NCI-H1436 treated with DMSO at 0.1 percent for 48 hours (cell line): ENCODE measurements at places on chromosomes 5 and 9.

DNA sequence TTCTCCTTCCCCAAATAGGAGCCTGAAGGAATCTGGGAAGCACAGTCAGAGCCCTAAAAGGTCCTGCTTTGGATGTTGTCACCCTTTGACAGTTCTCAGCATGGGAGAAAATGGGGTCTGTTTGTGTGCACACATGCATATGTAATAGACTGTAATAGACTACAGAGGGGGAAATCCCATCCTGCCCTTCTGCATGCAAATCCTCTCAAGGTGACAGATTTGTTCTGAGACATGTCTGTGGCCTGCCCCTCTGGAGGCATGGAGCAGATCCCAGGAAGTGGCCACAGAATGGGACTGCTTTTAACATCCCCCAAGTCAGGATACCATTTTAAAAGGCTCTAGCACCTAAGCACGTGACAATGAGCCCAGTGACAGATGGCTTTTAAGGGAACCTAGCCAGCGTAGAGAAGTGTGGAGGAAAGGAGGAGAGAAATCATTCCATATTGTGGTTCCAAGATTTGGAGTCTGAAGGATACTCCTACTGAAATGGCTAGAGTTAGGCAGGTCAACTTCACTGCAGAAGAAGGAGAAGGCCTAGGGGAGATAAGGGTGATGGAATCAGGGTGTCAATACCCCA is 483.5 kb downstream of the SPOCK1 start:
- DNase-seq = no peak

DNA sequence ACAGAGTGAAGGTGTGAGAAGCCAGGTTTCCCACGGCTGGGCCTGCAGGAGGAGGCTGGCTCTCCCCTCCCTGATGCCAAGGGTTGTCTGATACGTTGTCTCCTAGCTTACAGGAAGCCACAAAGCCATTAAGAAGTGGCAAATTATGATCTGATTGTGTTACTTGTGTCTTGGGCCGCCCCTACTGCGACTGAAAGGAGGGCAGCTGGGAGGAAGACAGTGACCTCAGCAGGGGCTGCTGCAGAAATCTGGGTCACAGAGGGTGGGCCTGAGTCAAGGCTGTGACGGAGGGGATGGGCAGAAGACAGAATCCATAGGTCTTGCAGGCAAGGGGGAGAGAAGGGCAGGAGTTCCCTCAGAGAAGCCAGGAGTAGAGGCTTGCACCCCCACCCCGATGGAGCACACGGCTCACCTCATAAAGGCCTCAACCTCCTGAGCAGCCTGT is 145.0 kb downstream of the FSTL4 start:
- no peak for DNase-seq

GRCh38 chr5:41510176-41510831 is at the start of gene PLCXD3:
TSS of gene PLCXD3 (minus strand) at chr5:41510601. CDS start at chr5:41510526, 75 bp downstream.
- peak; percentile 31 for DNase-seq

DNA sequence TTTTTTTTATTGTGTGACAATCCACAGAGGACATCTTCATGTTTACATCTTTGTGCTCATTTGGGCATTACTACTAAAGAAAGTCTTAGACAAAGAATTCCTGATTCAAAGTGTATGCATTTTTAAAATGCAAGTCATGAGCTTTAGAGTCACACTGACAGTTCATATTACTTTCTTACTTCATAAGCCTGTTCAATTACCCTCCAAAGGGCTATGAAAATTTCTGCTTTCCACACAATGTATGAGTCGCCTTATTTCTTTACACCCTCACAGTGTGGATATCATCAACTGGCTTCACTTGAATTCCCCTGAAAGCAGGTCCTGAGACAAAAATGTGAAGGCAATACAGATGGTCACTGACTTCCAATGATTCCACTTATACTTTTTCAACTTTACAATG is 280.4 kb upstream of the PTGER4 start:
- DNase-seq = no peak

GRCh38 chr9:135567311-135567710 is 5.8 kb downstream of the PAEP start:
- DNase-seq = no peak

GRCh38 chr9:137302118-137302448 is at the start of gene NRARP:
TSS of gene NRARP (minus strand) at chr9:137302271. CDS start at chr9:137301928, 343 bp downstream.
- DNase-seq = no peak

DNA sequence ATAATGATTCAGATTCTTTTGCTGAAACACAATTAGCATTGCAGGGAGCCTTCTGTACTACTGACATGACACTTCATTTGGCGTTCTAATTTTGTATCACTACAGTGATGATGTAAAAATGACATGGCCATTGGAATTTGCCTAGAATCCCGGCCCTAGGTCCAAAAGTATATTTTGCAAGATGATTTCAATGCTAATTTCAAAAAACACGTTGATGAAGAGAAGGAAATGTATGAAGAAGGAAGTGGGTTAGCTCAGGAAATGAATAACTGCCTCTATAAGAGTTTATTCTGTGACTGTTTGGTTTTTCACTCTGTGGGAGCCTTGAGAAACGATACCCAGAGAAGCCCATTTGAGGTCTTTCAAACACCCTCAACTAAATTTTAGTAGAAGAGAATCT is 59.3 kb downstream of the OSTF1 start:
- DNase-seq = no peak

DNA sequence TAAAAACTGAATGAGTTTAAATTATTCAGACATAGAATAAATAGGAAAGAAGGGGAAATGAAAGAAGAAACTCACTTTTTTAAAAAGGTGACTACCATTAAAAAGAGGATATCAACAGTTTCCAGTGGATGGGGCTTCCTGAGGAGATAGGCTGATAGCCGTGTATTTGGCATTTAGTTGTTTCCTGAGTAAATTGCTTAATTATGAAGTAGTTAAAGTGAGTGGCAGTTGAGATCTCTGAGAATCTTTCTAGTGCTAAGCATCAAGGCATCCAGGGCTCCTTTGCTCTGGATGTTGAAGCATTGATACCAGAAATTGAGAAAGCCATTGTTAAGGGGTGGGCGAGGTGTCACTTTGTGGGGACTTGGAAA is 2.7 kb downstream of the TNFAIP8 start:
- no peak for DNase-seq

GRCh38 chr5:96022971-96023370 is 61.3 kb upstream of the ELL2 start:
- no peak for DNase-seq

DNA sequence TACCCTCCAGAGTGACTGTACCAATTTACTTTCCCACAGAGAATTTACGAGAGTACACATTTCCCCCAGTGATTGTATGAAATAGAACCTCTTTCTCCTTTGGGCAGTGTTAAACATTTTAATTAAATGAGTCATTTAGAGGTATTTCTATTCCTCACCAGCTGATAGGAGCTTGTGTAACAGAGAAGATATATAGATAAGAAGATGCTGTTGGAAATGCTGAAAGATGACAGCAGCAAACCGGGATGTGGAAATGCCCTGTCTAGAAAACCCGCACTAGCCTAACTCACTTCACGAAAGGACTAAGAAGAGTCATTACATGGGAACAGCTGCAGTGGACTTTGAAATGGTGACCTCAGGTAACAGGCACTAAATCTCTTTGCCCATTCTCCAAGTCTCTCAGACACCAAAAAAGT is 68.3 kb downstream of the LPAR1 start:
- DNase-seq = no peak

- DNase-seq = peak; percentile 48
These were observed 449.1 kb downstream of the PSAT1 start for GRCh38 chr9:78746010-78746409.

DNA sequence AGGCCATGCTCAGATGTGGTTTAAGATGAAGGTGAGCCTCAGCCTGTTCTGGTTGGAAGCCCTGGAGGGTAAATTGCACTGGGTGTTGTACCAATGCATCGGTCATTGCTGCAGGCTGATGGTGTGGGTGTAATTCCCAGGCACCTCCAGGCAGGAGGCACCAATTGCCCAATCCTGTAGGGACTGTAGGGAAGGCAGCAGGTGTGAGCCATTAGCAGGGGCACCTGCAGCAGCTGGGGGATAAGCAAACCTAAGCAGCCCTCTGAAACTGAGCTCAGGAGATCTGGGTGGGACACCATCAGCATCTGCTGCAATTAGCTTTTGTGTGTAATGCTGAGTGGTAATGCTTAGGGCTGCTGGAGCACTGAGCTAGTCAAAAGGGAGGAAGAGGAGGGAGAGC is 190.1 kb upstream of the TBC1D2 start:
- DNase-seq = peak; percentile 76

GRCh38 chr5:80712919-80713318 is 58.1 kb upstream of the DHFR start:
- no peak for DNase-seq

DNA sequence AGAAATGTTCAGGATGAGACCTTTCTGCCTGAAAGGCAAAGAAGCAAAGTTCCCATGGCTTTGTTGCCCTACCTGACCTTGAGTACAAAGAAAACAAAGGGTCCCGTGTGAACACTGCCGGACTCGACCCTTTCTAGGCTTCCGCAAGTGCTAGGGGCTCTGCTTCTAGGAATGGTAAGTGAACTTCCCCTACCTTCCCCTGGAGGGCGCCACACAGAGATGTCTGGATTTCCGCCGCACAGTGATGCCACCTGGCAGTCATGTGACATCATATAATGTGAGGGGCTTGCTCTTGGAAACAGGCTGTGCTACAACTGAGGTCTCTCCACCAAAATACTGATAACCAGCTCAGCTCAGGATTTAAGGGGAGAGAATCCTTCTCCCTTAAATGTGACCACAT is 56.6 kb downstream of the HSD17B3 start:
- DNase-seq = no peak

DNA sequence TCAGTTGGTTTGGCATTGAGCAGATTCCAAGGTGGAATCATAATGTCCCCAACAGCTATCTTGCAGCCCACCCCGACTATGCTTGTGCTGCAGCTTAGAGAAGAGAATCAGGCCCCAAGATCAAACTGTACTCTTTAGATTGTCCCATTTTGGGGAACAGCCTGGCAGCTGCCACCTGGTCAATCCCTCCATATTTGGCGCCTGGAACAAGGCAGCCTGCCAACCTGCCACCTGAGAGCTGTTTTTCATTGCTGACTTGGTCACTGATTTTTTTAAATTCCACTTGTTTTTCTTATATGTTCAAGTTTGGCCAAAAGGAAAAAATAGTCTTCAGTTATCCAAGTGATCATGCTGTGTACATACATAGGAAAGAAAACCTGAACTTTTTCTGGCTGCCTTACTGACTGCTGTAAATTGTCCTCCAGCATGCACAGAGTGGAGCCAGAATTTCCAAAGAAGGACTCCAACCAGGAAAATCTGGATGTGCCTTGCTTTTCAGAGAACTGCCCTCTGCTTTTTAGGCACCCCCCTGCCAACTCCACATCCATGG is 504.2 kb downstream of the ENC1 start:
- no peak for DNase-seq

DNA sequence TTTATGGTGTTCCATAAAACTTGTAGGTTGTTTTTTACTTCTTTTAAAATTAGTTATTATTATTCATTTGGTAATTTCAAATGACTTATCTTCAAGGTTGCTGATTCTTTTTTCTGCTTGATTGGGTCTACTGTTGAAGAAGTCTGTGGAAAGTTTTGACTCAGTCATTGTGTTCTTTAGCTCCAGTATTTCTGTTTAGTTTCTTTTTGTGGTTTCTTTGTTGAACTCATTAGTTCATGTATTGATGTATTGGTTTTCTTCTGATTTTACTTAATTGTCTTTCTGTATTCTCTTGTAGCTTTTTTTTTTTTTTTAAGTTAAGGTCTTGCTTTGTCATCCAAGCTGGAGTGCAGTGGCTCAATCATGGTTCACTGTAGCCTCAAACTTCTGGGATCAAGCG is 345.4 kb upstream of the MEF2C start:
- DNase-seq = no peak

DNA sequence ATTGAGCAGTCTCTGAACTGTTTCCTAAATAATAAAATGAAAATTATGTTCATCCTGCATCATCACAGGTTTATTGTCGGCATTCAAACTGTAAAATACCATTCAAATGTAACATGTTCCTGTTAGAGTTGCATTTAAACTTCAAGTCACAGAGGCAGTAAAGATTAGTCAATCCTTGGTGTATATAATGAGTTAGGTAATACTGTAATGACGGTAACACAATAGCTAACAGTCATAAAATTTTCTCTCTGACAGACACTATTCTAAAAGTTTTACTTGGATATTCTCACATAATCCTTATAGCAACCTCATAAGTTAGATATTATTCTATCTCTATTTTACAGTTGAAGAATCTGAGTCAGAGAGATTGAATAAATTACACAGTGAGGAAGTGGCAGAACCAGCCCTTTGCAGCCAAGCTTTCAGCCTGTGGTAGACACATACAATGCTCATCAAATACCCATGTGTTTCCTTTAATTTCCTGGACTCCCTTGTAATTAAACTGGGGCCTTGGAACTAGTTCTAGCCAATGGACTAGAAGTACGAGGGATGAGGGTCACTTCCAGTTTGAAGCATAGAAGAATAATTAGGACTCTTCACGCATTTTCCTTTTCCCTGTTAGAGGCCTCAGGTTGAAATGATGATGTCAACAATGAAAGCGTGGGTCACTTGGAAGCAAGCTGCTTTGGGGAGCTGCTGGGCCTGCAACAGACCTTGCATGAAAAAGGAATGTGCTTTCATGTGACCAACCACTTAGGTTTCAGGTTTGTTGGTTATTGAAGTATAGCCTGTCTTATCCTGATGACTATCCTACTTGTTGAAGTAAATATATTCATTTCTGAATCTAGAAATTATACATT is 12.3 kb upstream of the CAST start:
- no peak for DNase-seq

DNA sequence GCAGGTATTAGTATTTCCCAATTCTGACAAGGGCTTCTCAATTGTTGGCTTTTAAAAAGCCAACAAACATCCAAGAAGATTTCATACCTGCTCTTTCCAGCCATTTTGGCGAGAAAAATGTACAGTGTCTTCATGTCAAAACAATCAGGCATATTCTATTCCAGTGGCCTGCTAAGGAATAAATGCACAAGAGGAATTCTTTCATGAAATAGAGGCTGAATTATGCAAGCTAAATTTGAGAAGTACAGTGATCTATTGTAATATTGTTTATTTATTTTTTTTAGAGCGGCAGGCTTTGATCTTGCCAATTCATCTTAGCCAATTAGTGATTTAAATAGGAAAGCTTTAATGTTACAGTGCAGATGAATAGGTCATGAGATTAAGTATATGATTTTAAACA is 49.3 kb downstream of the NLN start:
- DNase-seq = no peak

DNA sequence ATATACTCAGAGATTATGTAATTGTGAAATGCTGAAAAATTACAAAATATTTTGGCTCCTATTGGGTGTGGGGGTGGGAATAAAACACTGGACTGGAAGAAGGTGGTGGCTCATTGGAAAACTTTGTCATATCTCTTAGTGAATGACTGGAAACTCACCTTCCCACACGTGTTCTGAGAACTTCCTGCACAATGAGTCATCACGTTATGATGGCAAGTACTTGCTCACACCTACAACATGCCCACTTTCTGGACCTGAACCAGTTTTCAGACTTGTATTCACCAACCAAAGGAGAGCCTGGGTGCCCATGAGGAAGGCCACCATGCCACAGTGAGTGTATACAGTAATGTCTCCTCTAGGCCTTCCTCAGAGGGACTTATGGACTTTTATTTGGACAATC is 294.8 kb downstream of the ASTN2 start:
- DNase-seq = no peak

DNA sequence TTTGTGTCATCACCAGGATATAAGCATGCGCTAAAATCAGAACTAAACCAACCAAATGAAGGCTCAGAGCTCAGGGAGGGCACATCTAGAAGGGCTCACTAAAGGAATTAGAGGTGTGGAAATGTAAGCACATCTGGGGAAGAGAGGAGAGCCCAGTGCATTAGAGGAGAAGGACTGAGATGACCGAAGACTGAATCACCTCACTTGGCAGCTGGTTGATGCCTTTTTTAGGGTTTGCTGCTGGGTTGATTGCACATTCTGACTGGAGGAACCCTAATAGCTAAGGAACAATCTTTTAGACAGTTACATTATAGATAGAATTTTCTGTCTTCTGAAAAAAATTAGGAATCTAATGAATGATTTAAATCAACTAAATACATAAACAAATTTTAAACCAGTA is 8.2 kb upstream of the IFNA21 start:
- no peak for DNase-seq
